ENCODE measurements at places on chromosomes 5 and 9.
A peak's percentile ranks its signal among the peaks of the same experiment; 100 is the strongest.

DNA sequence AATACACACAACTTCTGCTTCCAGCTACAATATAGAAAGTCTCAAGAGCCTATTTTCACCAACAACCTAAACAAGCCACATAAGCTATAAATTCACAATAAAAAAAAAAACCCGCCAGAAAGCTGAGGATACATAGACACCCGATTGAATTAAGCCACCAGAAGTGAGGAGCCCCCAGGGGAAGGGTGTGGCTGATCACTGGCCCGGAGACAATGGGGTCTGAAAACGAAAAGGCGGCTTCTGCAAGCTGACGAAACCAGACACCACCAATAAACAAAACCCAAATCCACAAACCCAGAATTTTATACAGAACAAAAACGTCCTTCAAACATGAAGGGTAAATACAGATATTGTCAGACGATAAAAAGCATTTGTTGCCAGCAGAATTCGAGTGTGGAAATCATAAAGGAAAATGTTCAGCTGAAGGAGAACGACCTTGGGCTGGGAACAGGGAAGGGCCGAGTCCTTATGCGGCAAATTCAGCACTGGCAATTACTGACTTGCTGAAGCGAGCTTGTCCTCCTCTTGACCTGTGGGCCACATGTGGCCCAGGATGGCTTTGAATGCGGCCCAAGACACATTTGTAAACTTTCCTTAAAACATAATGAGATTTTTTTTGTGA, 39.6 kb upstream of the CEP72 start:
- DNase-seq: no peak

DNA sequence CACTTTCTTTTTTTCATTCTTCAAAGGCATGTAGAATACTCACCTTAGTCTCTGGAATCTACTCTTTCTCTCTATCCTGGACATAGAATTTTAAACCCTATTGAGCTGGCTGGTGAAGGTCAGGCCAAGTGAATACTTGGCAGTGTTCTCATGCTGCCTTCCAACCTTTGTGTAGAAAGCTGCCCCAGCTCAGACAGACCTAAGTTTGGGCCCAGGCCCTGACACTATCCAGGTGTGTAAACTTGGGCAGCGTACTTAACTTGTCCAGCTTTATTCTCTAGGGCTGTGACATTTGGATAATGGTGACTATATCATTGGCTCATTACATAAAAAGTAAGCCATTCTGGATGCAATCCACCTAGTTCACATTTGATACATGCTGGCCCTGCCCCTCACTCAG, 298.3 kb downstream of the IRX1 start:
- DNase-seq: no peak

DNA sequence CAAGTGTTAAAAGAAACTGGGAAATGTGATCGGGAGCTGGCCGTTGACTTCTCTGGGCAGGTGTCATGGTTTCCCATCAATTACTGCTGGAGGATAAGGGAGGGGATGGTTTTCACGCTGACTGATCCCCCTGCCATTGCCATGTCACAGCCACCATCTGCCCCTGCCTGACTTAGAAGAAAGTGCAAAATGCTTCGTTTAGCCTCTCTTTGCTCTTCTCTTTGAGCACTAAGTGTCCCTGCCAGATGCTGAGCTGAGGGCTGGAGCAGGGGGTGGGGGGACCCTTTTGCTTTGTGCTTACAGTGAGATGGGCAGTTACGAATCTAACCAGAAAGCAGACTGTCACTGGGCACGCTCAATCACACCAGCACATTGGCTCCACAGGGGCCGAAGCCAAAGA, 138.4 kb upstream of the ALDH1B1 start:
- no peak for DNase-seq

DNA sequence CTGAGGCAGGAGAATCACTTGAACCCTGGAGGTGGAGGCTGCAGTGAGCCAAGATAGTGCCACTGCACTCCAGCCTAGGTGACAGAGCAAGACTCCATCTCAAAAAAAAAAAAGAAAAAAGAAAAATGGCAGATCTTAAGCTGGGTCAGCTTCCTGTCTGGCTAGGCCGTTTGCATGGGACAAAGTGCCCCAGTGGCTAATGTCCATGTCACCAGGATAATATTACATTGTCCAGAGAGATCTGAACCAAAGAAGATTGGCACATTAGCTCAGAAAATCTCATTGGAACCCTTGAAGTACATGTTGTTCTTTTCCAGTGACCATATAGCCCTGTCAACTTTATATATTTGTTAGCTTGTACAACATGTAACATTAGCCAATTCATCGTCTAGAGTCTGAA, 59.2 kb upstream of the DAB2IP start:
- no peak for DNase-seq

DNA sequence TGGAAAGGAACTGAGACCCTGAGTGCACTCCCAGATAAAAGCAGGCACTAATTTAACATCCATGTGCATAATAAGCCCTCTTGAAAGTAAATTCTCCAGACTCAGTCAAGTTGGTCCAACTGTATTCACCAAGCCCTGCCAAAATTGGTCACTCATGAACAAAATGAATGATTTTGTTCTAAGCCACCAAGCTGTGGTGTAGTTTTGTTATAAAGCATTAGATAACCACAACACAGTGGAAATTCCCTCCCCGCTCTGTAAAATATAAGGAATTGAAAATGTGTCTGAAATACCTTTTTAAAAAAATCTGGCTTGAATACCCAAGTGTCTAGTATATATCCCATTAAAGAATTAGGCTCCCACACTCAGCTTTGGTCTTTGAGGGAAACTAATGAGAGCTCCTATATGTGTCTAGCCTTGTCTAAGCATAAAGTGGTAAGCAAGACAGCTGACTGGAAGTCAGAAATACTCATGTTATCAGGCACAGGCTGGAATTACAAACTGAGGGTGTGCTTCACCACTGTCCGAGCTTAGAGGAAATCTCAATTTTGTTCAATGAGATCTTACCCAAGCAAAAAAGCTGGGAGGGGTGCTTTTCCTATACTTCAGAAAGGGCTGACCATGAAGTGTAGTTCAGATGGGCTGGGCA, 33.2 kb downstream of the IDNK start:
- DNase-seq: no peak

- DNase-seq: no peak
Observed at GRCh38 chr9:129007035-129007765, 20.9 kb downstream of the SH3GLB2 start.

DNA sequence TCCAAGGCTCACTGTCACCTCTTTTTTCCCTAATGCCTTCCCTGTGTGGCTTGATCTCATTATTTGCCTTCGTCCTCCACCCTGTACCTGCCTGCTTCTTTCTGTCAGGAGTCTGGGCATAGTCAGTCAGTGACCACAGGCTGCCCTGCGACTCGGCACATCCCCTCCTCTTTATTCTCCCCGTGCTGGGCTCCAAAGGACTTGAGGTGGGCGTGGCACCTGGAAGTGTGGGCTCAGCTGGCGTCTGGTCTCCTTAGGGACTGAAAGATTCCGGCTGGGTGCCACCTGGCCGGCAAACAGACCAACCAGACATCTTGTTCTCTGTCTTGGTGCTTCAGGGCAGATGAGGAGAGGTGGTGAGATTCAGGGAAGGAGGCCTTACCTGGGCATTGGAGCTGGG, 29.6 kb upstream of the PRDM12 start:
- DNase-seq: no peak

DNA sequence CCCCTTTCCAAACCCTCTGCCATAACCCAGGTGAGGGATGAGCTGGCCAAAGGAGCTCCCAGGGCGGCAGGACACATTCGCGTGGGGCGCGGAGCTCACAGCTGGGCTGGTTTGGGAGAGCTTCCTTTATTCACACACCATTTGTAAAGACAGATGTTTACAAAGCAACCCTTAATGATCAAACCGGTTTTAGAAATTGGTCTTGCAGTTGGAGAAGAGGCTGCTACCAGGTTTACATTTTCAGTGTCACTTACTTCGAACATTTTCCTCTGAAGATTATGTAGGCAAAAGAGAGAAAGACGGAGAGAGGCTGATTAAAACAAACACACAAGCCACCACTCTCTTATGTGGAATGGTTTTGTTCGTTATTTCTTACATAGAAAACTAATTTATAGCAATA, 648.7 kb downstream of the IRX1 start:
- DNase-seq: no peak

GRCh38 chr5:155834271-155834975, 492.5 kb upstream of the SGCD start:
- no peak for DNase-seq

DNA sequence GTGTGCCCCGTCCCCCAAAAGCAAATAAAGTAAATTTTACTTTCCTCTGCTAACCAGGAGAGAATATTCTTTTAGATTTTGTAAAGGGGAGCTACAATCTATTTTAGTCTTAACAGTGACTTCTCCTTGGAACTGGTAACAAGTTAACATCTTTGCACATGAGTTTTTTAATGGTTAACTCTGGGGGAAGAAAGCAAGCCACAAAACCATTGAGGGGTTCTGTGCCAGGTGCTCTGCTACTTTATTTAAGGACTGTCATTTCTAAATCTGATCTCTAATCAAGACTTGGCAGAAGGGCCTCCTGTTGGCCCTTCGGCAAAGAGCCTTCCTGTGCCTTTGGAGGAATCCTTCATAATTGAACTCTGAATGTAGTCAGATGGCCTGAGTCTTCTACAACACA, 153.4 kb downstream of the SLC12A2 start:
- no peak for DNase-seq

DNA sequence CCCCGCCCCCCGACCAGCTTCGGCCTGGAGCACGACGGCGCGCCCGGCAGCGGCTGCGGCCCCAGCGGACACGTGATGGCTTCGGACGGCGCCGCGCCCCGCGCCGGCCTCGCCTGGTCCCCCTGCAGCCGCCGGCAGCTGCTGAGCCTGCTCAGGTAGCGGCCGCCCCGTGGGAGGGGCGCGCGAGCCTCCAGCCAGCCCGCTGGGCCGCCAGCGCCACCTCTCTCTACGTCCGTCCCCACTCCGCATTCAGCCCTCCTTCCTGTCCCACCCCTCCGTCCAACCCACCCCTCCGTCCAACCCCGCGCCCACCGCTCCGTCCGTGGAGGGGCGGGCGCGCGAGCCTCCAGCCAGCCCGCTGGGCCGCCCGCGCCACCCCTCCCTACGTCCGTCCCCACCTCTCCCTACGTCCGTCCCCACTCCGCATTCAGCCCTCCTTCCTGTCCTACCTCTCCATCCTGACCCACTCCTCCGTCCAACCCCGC, 6.5 kb downstream of the ADAMTS13 start:
- peak; percentile 92 for DNase-seq

- DNase-seq: peak; percentile 84
Observed at GRCh38 chr5:490116-491106, 33.8 kb downstream of the SLC9A3 start.

GRCh38 chr9:120399940-120400339, 180.0 kb downstream of the CDK5RAP2 start:
- no peak for DNase-seq

GRCh38 chr5:74570250-74570649, 70.3 kb downstream of the ENC1 start:
- peak; percentile 10 for DNase-seq

GRCh38 chr5:94736498-94736897, 118.0 kb downstream of the SLF1 start:
- no peak for DNase-seq

DNA sequence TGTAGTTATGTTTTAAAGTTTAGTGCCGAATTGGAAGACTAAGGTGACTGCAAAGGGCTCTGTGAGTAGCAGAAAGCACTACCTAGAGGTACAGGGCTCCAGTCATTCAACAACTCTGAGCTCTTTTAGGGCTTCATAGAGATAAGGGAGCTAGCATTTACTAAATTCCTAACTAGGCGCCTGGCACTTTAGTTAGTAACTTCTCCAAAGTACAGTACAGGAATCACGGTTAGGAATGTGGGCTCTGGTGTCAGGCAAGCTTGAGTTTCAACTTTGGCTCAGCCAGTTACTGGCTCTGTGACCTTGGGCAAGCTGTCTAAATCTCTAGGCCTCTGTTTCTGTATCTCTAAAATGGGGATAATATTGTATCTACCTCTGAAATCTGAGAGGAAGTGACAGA, 115.3 kb downstream of the SLIT3 start:
- DNase-seq: no peak

DNA sequence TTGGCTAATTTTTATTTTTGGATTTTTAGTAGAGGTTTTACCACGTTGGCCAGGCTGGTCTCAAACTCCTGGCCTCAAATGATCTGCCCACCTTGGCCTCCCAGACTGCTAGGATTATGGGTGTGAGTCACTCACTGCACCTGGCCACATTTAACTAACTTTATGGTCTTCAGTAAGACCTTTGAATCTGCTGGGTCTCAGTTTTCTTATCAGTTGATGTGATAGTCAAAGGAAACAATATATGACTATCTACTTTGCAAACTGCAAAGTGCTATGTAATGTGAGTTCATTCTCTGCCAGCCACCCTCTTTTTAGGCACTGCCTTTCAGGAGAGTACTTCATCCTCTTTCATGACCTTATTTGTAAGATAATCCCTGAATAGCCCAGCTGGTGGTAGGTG, 474.7 kb downstream of the PDE4D start:
- peak; percentile 5 for DNase-seq

GRCh38 chr9:18490641-18491370, 16.9 kb downstream of the ADAMTSL1 start:
- DNase-seq: no peak

GRCh38 chr5:15597804-15598203, 97.8 kb downstream of the FBXL7 start:
- no peak for DNase-seq

- DNase-seq: no peak
Observed at GRCh38 chr5:113581388-113581787, 67.9 kb downstream of the YTHDC2 start.

GRCh38 chr9:113514061-113514460, 50.5 kb downstream of the RGS3 start:
- no peak for DNase-seq

DNA sequence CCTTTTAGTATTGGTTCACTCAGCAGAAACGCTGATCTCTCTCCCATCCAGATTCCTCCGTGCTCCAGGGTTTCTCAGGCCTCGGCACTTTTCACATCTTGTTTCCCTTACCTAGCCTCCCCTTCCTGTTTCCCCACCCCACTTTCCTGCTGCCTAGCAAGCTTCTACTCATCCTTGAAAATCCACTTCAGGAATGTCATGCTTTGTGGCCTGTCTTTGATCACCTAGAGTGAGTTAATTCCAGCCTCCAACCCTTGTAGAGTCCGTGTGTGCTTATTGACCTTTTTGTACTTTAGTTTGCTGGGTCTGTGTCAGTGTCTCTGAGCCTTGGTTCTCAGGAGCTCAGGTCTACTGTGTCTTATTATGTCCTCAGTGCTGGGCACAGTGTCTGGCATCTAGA, 116.6 kb downstream of the AOPEP start:
- DNase-seq: no peak

DNA sequence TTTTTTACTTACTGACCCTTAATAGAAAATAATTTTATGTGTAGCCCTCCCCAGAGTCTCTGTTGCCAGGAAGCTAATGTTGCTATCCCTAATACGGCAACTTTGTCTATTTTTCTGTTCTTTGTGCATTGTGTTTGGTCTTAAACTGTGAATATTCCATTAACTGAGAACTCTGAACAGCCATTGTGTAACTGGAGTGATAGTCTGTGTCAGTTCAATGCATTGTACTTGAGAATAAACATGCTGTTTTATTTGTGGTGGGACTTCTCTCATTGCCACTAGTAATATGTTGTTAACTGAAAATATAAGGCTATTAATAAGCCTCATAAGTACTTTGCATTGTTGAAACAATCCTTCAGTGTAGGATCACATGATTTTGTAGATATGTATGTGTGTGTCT, 278.3 kb upstream of the DMRT1 start:
- no peak for DNase-seq
